ENCODE measurements at places on chromosomes 2 and 18. TPM values are rescaled to one million over a fixed set of nuclear protein-coding genes. Genes with fewer than 3 reads are reported as not detected.

The M1AP gene
- total RNA-seq: 0.81 TPM

The POMC gene
- 0.29 TPM for total RNA-seq

The ZNF407 gene
- total RNA-seq: 15.8 TPM

The LIMS2 gene
- 0.29 TPM for total RNA-seq

The SIX3 gene
- 0.86 TPM for total RNA-seq

The DCDC2C gene
- not detected for total RNA-seq

The ANKRD36B gene
- total RNA-seq: 54.7 TPM

The RNF144A gene
- total RNA-seq: 40.2 TPM

The REG1B gene
- not detected for total RNA-seq

The FER1L5 gene
- 0.51 TPM for total RNA-seq

The RTP5 gene
- not detected for total RNA-seq

The STK17B gene
- total RNA-seq: 2.5 TPM

DNA sequence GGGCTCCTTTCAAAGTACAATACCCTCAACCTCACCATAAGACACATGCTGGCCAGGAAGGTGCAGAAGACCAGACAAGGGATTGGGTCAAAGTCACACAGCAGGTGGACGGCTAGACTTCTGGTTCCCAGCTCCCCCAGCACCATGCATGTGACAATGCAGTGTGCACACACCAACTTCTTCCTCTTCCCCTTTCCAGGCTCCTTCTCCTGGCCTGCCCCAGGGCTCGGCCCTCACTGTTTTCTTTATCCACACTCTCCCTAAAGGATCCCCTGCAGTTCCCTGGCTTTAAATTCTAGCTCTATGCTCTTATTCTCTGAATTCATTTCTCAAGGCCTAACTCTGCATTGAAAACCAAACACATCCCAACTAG is 82.3 kb downstream of the LOXHD1 start:
- DNase-seq: no peak

- DNase-seq: no peak
Observed at GRCh38 chr18:44961288-44961995, 280.8 kb downstream of the SETBP1 start.

GRCh38 chr2:113966832-113967231 is 76.9 kb downstream of the ACTR3 start:
- no peak for DNase-seq

DNA sequence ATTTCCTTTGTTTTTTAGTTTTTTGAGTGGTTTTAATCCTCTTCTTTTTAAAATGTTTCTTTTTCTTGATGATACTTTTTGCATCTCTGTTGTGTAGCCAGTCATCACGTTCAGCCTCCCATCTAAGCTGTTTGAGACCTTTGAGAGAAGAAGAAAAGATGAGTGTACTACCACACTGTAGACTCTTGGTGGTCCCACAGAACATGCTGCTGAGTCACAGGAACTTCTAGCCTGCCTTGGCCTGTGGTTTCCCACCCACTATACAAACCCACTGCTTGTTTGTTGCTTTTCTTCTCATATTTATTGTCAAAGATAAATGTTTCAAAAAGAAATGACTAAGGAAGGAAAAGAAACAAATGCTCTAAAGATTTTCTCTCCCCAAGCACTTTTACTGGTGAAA is 5.5 kb downstream of the CEBPZOS start:
- no peak for DNase-seq

GRCh38 chr2:53886406-53887280 is 26.9 kb upstream of the GPR75 start:
- no peak for DNase-seq

- no peak for DNase-seq
Observed at GRCh38 chr2:108612153-108612513, 77.9 kb downstream of the LIMS1 start.

DNA sequence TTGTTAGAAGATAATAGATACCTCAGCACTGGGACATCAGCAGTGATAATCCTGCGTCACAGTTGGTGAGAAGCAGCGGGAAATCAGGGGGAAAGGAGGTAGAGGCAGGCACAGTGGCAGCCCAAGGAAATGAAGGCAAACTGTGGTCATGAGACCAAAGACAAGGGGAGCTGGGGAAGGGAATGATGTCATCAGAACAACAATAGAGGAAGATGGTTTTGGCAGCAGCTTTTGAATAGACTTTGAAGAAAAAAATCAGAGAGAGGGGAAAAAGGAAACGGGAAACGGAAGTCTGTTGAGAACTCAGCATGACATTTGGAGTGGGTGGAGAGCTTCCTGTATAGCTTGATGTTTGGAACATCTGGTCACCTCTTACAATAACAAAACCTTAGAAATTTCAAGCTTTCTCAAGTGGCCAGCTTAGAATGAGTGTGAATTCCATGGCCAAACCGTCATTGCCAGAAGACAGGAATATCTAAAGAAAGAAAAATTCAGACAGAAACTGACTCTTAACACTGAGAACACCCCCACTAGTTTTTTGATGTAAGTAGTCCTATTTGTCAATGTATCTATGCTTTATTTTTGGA is 18.4 kb upstream of the YES1 start:
- DNase-seq: no peak

DNA sequence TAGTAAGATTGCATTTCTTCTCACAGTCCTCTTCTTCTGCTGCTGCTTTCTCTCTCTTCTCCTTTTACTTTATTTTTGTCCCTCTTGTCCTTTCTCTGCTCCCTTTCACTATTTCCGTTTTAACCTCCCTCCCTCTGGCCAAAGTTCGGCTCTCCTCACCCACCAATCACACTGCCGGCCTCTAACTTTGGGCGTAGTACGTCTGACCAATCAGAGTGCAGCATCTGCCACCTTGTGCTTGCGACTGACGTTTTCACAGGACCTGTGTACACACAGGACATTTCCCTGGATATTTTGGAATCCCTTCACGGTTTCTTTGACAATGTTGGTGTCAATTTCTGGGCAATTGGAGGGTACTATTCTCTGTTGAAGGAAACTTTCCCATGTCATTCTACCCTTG is 22.6 kb upstream of the ICOS start:
- DNase-seq: no peak

GRCh38 chr2:3574155-3574554 is 905 bp upstream of the RPS7 start:
- no peak for DNase-seq

DNA sequence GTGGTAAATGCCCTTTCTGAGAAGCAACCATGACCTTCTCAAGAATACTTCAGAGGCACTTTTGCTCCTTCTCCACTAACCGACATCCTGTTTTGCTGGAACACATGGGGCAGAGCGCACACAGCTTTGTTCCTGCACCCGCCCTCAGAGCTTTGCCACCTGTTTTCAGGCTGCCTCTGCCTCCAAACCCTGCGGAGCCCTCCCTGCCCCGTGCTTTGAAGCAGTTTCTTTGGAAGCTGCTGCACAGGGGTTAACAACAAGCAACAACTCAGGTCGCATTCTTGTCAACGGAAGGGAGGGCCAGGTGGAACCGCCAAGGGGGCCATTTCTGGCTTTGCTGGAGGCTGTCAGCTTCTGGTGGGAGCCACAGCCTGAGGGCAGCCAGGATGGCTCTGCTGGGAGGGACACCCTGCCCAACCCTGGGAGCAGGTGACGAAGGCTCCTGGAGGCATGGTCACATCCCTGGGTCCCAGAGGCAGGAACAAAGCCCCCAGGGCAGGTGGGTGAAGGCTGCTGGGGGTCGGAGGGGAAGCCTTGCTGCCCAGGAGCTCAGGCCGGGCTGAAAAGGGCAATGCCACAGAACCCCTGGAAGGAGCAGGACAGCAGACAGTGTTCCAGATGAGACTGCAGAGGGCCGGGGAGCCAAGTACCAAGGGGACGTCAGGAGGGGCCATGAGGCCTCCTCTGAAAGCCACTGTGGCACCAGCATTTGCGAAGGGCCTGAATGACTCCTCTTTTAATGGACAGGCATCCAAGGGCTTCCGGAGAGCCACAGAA is 46.8 kb downstream of the MRPS5 start:
- DNase-seq: no peak

DNA sequence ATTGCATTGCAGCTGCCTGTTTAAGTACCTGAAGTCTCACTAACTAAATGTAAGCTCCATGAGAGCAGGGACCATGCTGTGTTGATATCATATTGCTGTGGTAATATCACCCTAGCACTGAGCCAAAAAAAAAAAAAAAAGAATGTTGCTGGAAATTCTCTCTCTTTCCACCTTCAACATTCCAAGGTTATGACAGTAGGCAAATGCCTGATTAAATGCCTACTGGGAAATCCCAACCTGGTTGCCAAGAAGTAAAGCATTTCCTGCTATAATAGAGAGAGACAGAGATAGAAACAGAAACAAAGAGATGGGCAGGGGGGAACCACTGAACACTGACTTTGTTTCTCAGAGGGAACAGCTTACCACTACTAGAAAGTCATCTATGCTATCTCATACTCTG is 1604.2 kb downstream of the LRP1B start:
- no peak for DNase-seq

- no peak for DNase-seq
Observed at GRCh38 chr2:230932556-230933511, 7.8 kb upstream of the GPR55 start.

- no peak for DNase-seq
Observed at GRCh38 chr2:113178891-113179290, 5.1 kb downstream of the PSD4 start.

GRCh38 chr2:197207106-197207505 is 103.5 kb downstream of the ANKRD44 start:
- DNase-seq: no peak

- peak; percentile 45 for DNase-seq
Observed at GRCh38 chr2:231709636-231709980, 1.3 kb downstream of the PTMA start.

Data from glutamatergic neuron (in vitro differentiated cells).